ENCODE measurements at places on chromosomes 5 and 9.

DNA sequence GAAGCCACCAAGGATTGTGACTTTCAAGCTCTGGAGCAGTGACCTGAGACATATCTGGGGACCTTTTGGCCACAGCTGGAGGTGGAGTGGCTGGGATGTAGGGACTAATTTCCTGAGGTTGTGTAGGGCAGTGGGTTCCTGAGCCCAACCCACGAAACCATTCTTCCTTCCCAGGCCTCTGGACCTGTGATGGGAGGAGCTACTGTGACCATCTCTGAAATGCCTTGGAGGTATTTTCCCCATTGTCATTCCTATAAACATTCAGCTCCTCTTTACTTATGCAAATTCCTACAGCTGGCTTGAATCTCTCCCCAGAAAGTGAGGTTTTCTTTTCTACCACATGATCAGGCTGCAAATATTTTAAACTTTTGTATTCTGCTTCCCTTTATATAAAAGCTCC, 172.6 kb downstream of the TUSC1 start:
- DNase-seq: no peak

DNA sequence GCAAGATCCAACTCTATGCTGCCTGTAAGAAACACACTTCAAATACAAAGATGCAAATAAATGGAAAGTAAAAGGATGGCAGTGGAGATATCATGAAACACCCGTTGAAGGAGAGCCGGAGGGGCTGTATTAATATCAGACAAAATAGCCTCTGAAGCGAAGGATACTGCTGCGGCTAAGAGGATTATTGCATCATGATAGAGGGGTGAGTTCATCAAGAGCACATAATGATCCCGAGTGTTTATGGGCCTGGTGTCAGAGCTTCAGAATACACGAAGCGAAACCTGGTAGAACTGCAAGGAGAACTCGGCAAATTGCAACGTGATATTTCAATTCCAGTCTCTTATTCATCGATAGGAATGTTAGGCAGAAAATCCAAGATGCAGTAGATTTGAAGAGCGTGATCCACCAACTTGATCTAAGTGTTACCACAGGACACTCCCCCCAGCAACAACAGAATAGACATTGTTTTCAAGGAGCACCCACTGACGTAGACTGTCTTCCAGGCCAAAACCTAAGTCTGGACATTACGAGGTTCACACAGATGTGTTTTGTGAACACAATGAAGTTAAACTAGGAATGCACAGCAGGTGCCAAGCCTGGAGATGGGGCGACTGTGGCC, 27.7 kb upstream of the QSOX2 start:
- DNase-seq: no peak

DNA sequence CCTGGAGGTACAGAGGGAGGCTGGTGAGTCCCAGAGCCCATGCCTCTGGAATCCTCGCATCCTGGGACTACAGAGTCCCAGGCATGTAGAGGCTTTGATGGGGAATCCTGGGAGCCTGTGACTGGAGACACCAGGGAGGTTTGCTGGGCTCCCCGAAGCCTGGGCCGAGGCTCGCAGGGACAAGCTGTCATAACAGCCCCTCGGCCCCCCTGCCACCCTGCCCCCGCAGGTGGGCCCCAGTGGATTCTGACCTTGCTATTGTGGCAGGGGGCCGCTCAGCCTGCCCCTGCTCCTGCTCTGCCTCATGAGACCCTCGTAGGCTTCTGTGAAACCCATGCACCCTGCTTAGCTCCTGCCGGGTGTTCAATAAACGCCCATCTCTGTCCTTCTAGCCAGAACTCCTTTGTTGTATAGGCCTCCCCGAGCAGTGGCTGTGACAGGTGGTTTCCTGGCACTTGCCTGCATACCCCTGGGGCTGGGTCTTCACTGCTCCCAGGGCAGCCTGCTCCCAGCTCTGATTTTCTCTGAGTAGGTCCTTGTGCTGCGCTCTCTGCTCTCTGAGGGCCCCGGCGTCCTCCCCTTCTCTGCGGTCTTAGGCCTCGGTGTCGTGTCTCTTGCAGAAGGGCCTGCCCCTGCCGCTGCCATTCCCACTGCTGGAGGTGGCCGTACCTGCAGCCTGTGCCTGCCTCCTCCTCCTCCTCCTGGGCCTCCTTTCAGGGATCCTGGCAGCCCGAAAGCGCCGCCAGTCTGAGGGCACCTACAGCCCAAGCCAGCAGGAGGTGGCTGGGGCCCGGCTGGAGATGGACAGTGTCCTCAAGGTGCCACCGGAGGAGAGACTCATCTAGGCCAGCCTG, 20.4 kb downstream of the CRB2 start:
- no peak for DNase-seq

- no peak for DNase-seq
Measured at GRCh38 chr9:127716412-127716811, 533 bp downstream of the TTC16 start.

- no peak for DNase-seq
Measured at GRCh38 chr5:43536972-43537371, 19.9 kb downstream of the PAIP1 start.

- no peak for DNase-seq
Measured at GRCh38 chr5:501105-501830, 23.0 kb downstream of the SLC9A3 start.

DNA sequence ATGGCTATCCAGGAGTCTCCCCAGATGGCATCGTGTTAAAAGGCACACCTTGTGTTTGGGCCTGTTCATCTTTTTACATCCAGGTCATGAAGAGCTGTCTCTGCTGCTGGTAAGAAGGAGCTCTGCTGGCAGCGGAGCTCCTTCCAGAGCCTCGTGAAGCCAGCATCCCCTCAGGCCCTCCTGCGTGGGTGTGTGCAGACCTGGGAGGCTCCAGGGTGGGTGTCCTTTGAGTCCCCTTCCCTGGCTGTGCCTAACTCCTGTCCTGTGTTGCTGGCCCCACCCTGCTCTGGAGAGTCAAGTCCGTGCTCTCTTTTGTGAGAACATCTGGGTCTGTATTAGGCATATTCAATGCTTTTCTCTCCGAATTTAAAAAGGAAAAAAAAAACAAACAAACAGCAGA, 149.6 kb upstream of the IRX2 start:
- DNase-seq: no peak

GRCh38 chr5:149170299-149170698, 29.0 kb downstream of the ABLIM3 start:
- no peak for DNase-seq

DNA sequence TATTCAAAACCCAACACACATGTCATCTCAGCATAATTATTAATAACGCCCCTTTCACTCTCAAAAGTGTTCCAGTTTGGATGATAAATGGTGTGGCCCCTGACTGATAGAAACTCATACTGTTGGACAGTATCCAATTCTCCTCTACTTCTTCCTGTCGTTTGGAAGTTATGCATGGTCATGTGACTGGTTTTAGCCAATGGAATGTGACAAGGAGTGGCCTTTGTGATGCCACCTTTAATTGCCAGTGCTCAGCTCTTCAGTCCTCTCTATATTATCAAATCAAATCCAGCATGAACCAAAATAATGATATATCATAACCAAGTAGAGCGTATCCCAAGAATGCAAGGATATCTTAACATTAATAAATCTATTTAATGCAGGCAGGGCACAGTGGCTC, 117.8 kb upstream of the SPIN1 start:
- DNase-seq: no peak

GRCh38 chr5:136615251-136616119, 250.1 kb upstream of the TRPC7 start:
- DNase-seq: no peak

DNA sequence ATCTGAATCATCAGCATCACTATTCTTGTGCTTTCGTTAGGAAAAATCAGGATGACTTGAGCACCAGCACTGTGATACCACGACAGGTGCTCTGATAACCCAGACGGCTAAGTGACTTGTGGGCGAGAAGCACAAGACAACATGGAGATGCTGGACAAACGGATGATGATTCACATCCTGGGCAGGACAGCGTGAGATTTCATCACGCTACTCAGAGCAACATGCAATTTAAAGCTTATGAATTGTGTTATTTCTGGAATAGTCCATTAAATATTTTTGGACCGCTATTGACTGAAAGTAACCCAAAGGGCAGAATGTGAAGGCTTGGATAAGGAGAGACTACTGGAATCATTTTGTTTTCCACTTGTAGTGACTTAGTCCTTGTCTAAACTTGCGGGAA, 114.8 kb upstream of the DAPK1 start:
- DNase-seq: no peak

DNA sequence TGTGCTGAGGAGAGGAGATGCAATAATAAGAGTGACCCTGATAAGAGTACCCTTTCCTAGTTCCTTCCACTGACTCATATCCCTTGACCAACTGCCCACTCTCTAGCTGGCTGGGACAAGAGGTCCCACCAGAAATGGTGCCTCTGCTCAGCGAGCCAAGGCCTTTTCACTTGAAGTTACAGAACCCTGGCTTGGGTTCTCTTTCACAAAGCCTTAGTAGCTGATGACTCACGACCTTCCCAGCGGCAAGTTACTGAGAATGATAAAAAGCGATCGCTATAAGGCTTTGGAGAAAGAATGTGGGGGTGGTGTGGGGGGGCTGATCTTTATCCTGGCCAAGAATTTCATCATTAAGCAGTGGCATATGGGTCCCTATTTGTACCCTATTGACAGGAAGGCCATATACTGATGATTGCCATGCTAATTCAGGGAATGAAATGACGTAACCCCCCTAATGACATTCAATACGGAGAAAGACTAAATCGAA, 90.3 kb downstream of the FBXO38 start:
- DNase-seq: no peak

GRCh38 chr5:67577424-67577823, 380.8 kb upstream of the CD180 start:
- no peak for DNase-seq

GRCh38 chr9:96031366-96031824, 155.9 kb downstream of the ERCC6L2 start:
- DNase-seq: no peak

GRCh38 chr9:120868339-120868675, 8.7 kb downstream of the PHF19 start:
- DNase-seq: no peak

GRCh38 chr5:174504266-174504726, 220.1 kb upstream of the MSX2 start:
- peak; percentile 33 for DNase-seq

GRCh38 chr9:108434502-108434901, 421.3 kb downstream of the ACTL7B start:
- DNase-seq: no peak

DNA sequence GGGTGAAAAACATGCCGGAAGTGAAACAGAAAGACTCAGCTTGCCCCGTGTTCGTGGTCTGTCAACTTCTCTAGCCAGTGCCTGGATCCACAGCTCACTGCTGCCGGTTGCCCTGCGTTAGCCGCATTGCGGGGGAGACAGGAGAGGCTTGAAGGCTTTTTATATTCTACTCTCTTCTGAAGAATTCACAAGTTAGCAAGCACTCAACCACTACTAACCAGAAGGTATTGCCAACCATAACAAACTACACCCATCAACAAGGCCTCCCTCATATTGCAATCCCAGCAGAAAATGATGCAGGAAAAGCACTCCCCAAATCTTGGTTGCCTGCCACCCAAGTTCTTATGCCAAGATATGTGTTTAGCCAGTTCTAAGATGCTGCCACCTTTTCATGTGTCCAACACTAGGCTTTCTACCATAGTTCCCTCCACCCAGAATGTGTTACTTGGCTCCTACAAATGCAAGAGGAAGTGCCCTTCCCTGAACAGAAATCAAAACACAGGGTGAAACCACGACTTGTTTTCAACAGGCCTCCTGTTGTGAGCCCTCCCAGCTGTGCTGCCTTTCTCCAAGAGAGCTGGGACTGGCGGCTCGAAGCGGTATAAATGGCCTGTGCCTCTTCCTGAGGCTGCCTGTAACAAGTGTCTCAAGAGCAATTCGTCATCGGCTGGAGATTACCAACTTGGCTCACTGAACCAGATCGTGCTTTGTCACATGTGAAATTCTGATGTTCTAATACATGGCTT, 129.0 kb downstream of the SNX18 start:
- DNase-seq: peak; percentile 18

DNA sequence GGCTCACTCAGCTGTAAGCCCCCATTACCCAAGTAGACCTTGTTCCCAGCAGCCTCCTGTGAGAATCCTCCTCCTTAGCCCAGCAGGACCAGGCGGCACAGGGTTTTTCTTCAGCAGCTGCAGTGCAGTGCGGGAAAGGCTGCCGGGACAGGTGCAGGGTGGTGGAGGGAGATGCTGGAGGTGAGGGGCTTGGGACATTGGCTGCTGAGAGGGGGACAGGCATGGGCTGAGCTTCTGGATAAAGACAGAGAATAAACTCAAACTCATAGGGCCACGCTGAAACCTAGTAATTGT, 174.7 kb downstream of the CACNA1B start:
- no peak for DNase-seq

DNA sequence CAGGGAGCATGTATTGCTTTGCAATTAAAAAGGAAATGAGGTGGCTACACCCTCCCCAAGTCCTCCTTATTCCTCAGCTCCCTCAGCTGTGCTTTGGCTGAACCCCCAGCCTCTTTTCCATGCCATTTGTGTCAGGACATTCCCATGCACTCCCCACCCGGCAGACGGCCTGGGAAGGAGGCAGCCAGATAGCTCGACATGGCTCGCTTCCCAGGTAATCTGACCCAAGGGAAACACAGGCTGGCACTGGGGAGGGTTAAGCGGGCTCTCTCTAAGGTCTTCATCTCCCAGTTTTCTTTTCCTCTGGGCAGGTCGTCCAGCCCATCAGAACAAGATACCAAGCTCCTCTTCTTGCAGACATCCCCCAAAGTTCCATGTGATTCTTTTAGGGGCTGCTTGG, 31.2 kb downstream of the BTNL9 start:
- no peak for DNase-seq

- DNase-seq: no peak
Measured at GRCh38 chr5:98031926-98032325, 741.5 kb upstream of the RGMB start.

DNA sequence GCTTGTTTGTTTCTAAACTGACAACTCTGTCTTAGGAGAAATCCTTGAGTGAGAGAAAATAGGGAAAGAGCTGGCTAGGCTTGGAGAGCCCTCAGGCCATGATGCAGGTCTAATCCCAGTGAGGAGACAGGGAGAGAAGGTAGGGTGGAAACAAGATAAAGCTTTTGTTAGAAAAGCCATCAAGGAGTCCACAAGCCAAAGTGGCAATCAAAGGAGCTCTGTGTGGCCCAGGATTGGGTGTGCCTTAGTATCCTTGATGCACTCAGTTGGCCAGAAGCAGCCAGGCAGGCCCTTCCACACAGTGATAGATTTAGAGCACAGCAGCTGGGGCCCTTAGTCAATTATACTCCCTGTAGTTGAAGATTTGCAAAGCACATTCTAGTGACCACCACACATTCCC, 73.9 kb downstream of the ALDH7A1 start:
- DNase-seq: no peak

- DNase-seq: no peak
Measured at GRCh38 chr5:144333336-144333920, 162.8 kb downstream of the KCTD16 start.

GRCh38 chr9:101028346-101029314, at the start of gene PLPPR1:
Gene PLPPR1 (plus strand): TSS chr9:101028727.
- peak; percentile 78 for DNase-seq

Measured in amygdala (tissue), 56 donors.